Pancreas (tissue), 10 donors: ENCODE measurements at places on chromosomes 5 and 9. TPM values are rescaled to one million over a fixed set of nuclear protein-coding genes. Genes with fewer than 3 reads are reported as not detected.
A peak's percentile ranks its signal among the peaks of the same experiment; 100 is the strongest.

The GHR gene
- total RNA-seq: 1.0 TPM

The TICAM2 gene
- total RNA-seq: 3.4 TPM

DNA sequence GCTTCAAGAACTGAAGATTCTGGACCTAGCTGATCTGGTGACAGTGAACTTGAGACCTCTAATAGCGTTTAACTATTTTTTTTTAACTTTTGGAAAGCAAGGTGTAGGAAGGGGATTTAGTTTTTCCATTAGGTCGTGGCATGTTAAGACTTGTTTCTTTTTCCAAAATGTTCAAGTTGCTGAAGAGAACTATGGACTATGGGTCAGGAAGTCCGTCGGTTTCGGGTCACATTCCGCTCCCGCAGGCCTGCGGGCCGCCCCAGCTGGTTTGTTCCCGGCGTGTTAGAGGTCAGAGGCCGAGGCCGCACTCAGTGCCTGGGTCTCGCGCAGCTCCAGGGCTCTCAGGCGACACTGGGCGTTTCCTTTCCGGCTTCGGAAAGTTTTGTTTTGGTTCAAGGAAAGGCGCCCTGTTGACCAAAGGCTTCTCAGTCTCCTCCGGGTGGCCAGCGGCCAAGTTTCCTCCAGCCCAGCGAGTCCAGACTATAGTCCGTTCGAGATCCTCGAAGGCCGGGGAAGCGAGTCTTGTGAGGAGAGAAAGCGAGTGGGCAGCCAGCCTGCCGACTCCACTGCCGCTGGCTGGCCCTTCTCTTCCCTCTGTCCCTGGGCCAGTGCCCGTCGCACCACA lies 586 bp upstream of the FCHO2 start:
- peak; percentile 82 for DNase-seq

GRCh38 chr5:38536968-38537367 lies 19.5 kb downstream of the LIFR start:
- DNase-seq: no peak

DNA sequence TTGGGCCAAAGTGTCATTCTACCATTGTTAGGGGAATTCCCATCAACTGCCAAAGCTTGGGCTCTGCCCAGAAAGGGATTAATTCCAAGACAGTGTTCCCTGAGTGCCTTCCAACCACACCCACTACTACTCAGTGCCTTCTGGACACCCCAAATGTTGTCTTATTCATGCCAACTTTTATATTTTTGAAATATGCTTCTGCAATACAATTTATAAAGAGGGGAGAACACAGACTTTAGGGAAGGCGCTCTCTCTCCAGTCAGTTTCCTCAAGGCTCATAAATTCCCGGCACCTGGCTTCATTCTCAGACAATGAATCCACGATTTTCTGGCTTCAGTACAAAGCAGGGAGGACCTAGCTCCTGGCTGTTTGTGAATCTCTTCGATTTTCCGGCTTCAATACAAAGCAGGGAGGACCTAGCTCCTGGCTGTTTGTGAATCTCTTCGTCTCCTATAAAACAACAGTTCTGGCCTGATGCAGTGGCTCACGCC lies 120.1 kb upstream of the MYO10 start:
- peak; percentile 34 for DNase-seq

DNA sequence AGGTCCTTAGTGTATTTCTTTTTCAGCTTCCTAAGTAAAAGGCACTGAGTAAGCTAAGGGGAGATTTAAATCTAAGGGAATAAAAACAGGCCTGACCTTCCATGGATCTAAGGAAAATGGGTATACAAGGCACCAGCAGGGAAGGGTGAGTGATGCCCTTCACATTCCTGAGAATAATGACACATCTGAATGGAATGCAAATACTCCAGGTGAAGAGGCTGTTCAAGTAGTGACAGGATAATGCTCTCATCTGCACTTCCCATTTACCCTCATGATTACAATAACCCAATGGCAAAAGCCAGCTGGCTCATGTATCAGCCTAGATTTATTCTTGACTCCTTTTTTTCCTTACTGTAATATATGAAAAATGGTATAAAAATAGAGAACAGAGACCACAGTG lies 216.2 kb upstream of the ACTBL2 start:
- no peak for DNase-seq

DNA sequence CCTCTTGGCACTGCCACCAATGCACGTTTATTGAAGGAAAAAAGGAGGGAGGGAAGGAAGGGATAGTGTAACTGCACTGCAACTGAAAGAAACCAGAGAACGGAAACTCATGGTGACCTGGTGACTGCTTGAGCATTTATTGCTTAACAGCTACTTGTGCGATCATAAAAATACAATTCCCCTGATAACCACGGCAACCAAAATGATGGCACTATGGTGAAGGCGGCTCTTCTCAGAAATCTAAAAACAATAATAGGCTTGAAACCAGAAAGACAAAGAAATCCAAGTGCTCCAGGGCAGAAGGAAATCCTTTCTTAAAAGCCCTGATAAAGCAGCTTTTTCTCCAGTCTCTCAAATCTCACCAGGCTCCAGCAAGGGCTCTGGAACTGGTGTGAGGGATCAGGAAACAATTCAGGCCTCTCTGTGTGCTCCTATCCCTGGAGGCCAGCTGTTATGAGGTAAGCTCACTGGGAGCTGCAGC lies 1.9 kb downstream of the FBXO10 start:
- DNase-seq: no peak

DNA sequence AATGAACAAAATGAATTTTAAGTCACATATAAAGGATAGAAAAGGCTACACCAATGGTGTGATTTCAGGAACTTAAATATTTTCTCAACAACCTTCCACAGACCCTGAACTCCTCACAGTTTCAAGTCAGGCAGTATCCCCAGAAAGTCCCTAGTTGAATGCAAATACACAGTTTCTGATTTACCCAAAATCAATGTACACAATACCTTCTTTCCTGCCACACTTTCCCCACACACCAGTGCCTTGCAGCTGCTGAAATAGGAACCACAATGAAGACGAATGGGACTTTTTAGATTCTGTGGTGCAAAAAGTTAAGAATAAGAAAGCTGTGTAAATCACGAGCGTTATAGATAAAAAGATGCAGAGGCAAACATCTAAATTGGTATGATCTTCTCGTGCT lies 552.4 kb upstream of the MEF2C start:
- no peak for DNase-seq

DNA sequence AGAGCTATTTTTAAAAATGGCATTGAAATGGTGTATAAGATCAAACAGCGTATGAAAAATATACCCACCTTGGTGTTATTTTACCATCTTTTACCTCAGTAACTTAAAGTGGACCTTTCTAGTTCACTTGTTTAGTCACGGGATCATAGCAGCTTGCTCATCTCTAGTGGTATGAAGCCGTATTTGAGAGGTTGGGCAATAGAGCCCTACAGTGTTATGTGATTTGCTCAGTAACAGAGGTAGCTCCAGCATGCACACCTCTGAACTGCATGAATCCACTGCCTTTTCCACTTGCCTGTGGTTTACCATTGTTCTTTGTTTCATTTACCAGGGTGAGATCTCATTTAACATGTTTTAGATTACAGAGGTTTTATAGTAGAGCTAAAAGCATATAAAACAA lies 134.4 kb downstream of the ATG10 start:
- DNase-seq: no peak

- no peak for DNase-seq
Observed at GRCh38 chr5:109030360-109031143, 282.9 kb downstream of the FER start.

DNA sequence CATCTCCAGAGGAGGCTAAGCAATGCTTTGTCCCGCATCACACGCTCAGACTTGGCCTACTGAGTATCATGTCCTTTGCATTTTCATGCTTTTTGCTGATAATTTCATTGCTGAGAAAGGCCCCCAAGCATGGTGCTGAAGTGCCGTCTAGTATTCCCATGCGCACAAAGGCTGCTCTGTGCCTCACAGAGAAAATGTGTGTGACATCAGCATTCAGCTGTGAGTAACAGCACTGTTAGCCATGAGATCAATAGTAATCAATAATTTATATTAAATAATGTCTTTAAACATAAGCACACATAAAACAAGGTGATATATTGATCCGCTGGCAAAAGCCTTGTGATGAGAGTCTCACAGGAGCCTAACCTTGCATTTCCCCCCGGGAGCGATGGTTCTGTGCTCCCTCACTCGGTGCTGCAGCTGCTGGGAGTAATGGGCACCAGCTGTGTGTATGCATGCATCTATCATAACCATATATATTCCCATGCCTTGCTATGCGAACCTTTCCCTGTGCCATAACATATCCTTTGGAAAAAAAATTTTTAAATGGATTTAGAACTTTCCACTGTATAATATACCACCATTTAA lies 50.4 kb upstream of the RNF130 start:
- DNase-seq: no peak

The CCDC192 gene
- not detected for total RNA-seq

The PAEP gene
- total RNA-seq: not detected

DNA sequence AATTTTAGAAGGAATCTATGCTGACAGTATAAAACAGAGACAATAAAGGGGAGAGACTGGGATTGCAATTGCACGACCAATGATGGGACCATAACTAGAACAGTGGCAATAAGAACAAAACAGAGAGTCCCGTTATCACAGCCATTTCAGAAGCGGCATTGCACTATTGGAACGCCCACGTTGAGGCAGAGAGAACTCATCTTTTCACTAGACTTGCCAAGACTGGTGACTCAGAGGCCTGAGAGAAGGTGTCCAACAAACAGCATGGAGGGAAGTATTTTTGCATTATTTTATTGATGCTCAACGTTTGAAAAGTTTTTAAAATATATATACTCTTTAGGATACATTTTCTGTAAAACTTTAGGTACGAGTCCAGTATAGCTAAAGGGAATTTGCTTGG lies 737.7 kb downstream of the TLE1 start:
- no peak for DNase-seq

DNA sequence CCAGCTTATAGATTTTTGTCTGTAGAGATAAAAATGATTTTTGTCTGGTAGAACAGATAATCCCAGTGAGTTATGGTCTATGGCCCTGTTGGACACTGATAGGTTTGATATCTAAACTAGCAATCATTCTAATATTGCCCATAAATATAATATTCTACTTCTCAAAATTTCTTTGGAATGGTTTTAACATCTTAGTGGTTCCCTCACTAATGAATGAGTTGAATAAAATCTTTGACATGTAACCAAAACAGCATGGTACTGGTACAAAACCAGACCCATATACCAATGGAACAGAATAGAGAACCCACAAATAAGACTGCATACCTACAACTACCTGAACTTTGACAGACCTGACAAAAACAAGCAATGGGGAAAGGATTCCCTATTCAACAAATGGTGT lies 219.7 kb downstream of the SEC61B start:
- DNase-seq: no peak

The GABRA6 gene
- total RNA-seq: not detected
